ENCODE measurements at places on chromosomes 3 and 15.
A peak's percentile ranks its signal among the peaks of the same experiment; 100 is the strongest.

GRCh38 chr3:25226747-25227146, 201.3 kb upstream of the RARB start:
- no peak for DNase-seq

GRCh38 chr3:72099326-72100079, 314.6 kb upstream of the PROK2 start:
- DNase-seq: no peak

- no peak for DNase-seq
Measured at GRCh38 chr3:43289401-43289800, 3.1 kb downstream of the SNRK start.

- DNase-seq: no peak
Measured at GRCh38 chr15:73756390-73756789, 3.2 kb upstream of the INSYN1 start.

- DNase-seq: no peak
Measured at GRCh38 chr3:171982828-171983227, 56.5 kb upstream of the FNDC3B start.

- no peak for DNase-seq
Measured at GRCh38 chr15:100588638-100589242, 13.2 kb downstream of the LINS1 start.

DNA sequence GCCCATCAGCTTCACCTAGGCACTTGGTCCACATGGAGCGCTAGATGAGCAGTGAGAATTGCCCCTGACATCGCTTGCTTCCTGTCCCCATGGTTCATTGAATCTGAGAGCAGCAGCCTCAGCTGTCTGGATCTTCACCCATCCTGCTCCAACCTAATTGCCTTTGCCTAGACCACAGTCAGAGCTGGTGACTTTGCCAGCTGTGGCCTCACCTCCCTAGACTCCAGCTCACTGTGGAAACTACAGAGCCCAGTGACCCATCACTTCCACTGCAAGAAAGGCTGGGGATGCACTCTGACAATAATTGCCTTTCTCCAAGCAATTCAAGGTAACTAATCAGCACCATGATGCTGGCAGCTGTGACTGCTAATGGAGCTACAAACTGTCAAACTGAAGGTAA, 30.6 kb upstream of the SLC6A1 start:
- no peak for DNase-seq

DNA sequence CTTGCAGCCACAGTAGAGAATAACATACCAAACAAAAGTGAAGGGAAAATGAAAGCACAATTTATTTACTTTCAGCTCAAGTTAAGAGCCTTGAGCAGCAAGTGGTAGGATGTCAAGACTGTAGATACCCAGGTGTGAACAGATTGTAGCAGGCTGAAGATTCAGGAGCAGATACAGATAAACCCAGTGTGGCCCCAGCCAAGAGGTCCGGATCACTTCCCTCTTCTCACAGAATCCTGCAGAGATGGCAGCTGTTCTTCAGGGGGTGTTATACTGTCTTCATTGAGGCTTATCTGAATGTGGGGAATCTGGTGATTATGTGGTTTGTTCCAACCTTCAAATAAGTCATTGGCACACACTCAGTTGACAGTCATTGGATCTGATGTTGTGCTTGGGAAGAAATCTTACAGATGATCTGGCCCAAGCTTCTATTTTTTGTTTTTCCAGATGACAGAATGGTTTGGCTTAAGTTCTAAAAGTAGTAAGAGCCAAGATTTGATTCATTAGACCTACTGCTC, 2.2 kb downstream of the STARD9 start:
- no peak for DNase-seq

DNA sequence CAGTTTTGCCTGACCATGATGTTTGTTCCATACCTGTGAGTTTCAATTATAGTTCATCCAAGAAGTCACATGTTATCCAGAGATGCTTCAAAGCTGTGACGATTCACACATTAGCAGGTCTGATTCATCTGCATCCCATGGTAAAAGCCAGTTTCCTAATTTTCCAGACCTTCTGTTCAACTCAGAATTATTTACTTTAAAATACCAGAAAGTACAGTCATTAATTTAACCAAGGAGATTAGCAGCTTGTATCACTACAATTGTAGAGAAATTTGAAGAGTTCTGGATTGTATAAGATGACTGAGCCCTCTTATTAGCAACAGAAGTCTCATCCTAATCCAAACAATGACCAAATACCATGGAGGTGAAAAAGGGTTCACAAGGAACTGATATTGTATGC, 76.1 kb upstream of the THBS1 start:
- no peak for DNase-seq

DNA sequence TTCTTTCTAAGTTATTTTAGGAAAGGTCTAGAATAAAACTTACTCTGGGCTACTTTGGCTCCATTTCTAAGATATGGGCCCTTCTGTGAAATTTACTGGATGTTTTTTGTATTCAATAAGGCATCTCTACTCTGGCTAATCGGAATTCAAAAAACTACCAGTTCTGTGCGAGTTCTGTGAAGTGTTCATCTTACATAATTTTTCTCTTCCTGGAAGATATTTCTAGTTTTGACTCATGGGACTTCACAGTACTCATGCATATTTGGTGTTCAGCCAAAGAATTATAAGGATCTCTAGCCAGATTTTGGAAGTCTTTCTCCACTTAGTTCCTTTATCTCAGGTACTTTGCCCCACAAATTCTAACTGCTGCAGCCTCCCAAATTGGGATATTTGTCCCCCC, 46.4 kb upstream of the MBNL1 start:
- no peak for DNase-seq

DNA sequence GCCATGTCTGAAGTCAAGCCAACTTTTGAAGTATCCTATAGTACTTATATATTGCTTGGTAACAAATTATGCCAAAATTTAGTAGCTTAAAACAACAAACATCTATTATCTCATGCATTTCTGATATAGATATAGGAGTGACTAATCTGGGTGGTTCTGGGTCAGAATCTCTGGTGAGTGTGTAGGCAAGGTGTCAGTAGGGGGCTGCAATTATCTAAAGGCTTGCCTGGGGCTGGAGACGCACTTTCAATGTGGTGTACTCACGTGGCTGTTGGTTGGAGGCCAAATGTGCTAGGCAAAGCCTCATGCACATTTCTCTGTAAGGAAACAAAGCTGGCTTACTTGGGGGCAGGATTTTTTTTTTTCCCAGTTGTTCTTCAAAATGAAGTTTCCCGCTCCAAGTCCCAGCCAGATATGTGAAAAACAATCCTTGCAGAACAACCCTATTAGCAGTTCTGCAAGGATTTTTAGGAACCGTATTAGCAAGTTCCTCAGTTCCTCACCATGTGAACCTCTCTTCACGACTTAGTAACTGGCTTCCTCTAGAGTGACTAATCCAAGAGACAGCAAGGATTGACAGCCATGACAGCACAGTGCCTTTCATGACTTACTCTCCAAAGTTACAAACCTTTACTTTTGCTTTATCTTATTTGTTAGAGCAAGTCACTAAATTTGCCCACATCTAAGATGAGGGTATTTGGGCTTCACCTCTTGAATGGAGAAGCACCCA, 25.8 kb downstream of the GREM1 start:
- DNase-seq: no peak

DNA sequence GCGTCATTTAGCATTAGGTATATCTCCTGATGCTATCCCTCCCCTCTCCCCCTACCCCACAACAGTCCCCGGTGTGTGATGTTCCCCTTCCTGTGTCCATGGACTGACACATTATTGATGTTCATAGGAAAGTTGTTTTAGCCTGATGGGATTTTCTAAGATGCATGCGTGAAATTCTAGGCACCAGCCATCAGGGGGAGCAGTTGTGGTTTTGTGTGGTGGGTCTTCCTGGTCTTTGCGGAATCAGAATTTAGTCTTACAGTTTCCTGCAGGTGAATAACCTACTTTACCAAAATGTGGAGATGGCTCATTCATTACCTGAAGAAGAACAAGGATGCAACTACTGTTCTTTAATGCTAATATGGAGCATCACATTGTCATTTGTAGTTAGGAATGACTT, 455.0 kb upstream of the THBS1 start:
- no peak for DNase-seq

- DNase-seq: no peak
Measured at GRCh38 chr3:131239267-131239666, 142.3 kb upstream of the NUDT16 start.

GRCh38 chr3:138188013-138188730, 1.1 kb downstream of the ARMC8 start:
- no peak for DNase-seq

GRCh38 chr3:144921710-144922109, 950.1 kb downstream of the DIPK2A start:
- no peak for DNase-seq

GRCh38 chr3:10196389-10197052, 31.8 kb downstream of the IRAK2 start:
- DNase-seq: no peak

- DNase-seq: no peak
Measured at GRCh38 chr3:122092460-122093165, 37.5 kb downstream of the CD86 start.

GRCh38 chr15:58492661-58493397, 61.0 kb downstream of the LIPC start:
- no peak for DNase-seq

- DNase-seq: no peak
Measured at GRCh38 chr3:137041686-137042085, 83.9 kb downstream of the IL20RB start.

- DNase-seq: no peak
Measured at GRCh38 chr3:49428752-49429080, 408 bp downstream of the NICN1 start.

DNA sequence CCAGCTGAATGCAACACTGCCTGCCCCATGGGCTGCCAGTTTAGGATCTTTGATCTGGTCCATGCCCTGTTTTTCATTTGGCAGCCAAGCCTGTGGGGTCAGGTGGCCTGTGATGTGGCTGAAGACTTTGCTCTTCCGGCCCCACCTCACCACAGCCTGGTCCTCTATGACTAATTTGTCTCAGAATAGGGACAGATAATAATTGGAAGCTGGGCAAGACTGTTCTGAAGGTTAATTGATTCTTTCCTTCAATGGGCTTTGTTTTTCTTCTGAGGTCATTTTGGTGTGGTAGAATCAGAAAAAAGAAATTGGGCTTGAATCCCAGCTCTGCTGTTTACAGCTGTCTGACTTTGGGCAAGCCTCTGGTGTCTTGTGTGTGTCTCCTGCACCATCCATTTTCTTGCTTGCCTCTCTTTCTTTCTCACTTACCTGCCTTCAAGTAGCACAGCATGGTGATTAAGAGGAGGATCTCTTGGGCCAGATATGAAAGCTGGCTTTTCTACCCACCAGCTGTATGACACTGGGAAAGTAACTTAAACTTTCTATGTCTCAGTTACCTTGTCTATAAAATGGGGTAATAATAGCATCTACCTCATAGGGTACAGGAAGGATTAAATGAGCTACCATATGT, 24.2 kb downstream of the ABHD2 start:
- no peak for DNase-seq

GRCh38 chr15:85792912-85793590, 1.7 kb downstream of the KLHL25 start:
- DNase-seq: no peak

- DNase-seq: no peak
Measured at GRCh38 chr3:112333381-112334317, 693 bp downstream of the CD200 start.

DNA sequence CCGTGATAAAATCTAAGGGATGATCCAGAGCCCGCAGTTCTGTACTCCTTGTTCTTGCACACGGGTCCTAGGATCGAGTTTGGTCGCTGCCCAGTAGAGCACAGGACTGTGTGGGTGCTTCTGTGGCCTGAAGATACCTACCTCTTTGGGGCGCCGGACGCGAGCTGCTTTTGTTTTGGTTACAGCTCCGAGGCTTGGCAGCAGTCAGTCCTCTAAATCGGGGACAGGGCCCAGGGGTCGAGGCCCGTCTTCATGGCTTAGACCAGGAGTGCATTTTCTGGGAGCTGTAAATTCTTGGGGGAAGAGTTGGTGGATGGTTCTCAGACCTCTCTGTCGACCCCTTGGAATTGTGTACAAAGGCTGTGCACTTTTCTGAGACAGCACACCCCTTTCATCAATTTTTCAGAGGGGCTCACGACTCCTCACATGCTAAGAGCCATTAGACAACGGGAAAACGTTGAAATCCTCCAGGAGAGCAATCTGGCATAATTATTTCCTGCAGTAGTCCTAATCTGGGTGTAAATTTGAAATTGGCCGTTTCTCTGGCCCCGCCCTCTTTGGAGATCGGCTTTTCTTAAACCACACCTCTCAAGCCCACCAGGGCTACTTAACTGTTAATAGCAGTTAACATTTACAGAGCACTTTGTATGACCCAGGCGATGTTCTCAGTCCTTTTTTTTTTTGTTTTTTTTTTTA, 928 bp downstream of the CEP97 start:
- DNase-seq: peak; percentile 16

GRCh38 chr3:31027191-31027761, 132.8 kb upstream of the GADL1 start:
- DNase-seq: no peak

DNA sequence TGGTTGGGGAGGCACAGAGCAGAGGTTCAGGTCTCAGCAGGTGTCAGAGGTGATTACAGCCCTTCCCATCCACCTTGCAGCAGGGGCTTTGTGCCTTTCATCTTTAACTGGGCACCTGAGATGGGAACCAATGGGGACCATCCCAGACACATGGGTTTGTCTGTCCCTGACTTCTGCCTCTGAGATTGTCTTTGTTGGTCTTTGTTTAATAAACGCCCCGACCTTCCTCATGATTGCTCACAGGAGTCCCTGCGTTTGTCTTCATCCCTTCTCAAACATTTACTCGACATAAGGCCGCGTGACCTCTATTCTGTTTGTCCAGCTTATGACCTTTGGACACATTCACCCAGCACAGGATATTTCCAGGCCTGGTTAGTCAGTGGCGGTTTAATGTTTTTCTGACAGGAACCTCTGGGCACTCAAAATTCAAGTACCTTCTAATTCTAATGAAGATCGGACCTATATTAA, 5.9 kb downstream of the ZSCAN2 start:
- no peak for DNase-seq

- DNase-seq: no peak
Measured at GRCh38 chr3:133965013-133965570, 64.6 kb downstream of the SLCO2A1 start.

DNA sequence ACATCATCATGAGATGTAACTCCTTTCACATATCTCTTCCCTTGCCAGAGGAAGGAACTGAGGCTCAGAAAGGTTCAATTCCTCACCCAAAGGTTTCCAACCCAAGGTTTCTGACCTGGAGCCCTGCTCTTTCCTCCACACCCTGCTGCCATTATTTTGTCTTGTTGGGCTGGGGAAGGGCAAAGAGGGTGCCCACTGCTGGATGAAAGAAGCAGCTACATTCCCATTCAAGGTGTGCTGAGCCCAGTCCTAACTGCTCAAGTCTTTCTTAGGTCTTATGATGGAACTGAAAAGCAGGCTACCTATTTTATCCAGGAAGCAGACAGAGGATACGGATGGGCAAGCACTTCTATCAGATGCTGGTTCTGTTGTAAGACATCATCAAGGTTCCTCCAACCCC, 258.0 kb upstream of the CTDSPL start:
- DNase-seq: no peak

- no peak for DNase-seq
Measured at GRCh38 chr3:131518680-131519079, 15.9 kb upstream of the MRPL3 start.

Data from effector CD4-positive, alpha-beta T cell (primary cell).